ENCODE measurements at places on chromosomes 4 and X.

GRCh38 chr4:74073358-74073757 is 25.6 kb downstream of the CXCL2 start:
- DNase-seq, result no peak

DNA sequence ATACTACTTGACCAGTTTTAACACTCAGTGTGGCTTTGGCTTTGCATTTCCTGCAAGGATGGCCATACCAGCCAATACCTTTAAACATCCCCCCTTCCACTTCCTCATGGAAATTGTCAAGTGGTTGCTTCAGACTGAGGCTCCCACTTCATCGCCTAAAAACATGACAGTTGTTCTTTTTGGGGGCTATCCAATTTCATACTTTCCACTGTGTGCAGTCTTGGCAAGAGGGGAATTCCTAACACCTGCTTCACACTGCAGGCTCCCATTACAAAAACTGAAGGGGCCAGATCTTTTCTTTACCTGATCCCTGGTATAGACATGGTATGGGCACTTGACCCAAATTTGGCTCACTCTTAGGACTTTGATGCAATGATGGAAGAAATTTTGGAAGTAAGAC is 28.5 kb upstream of the TSR2 start:
- DNase-seq, result no peak

DNA sequence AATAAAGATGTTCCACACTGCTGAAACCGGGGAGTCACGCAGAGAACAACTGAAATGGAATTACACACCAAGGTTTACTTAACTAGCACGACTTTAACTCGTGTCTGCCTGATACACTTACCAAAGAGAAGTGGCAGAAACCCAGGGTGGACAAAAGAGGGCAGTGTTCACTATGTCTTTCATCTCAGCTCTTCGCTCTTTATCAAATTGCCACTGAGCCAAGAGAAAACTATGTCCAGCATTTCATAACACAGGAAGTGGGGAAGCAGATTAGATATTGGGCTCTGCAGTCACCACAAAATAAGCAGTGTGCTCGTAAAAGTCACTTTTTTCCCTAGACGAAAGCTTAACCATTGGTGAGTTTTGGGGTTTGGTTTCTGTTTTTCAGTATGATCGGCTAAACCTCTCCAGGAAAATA is 155.7 kb downstream of the CHIC2 start:
- no peak for DNase-seq

GRCh38 chr4:15423285-15423711 is 4.5 kb upstream of the C1QTNF7 start:
- DNase-seq, result no peak

Measured in stimulated activated CD4-positive, alpha-beta T cell treated with anti-CD3 and anti-CD28 coated beads, TNF-alpha, amount 100 ng/mL, for 48 hours (primary cell).